Left hindlimb (tissue), 1 donor: ENCODE measurements at places on chromosomes 12 and 14.
A peak's percentile ranks its signal among the peaks of the same experiment; 100 is the strongest.

GRCh38 chr14:24095271-24096068, 1.4 kb downstream of the PCK2 start:
- no peak for DNase-seq

DNA sequence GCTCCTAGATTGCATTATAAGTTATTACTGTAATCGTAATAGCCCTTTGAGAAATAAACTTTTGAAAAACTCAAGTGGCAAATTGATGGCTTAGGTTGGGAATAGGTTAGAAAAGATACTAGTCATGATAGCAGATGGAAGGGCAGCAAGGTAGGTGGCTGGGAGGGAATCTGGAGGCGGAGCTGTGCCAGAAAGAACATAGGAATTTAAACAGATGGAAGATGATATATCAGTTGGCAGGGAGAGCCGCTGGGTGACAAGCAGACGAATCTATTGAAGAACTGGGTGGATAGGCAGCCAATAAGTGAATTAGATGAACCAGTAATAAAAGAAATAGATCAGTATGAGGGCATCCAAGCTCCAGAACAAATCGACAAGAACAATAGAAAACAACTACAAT, 142.1 kb downstream of the CNTN1 start:
- no peak for DNase-seq

DNA sequence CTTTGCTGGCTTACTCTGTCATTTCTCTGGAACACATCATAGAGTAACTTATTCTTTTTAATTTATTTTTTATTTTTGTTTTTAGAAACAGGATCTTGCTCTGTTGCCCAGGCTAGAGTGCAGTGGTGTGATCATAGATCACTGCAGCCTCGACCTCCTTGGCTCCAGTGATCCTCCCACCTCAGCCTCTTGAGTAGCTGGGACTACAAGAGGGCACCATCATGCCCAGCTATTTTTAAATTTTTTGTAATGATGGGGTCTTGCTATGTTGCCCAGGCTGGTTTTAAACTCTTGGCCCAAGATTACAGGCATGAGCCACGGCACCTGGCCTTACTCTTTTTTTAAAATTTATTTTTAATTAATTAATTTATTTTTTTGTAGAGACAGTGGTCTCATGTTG, 32.2 kb upstream of the RD3L start:
- DNase-seq = no peak

DNA sequence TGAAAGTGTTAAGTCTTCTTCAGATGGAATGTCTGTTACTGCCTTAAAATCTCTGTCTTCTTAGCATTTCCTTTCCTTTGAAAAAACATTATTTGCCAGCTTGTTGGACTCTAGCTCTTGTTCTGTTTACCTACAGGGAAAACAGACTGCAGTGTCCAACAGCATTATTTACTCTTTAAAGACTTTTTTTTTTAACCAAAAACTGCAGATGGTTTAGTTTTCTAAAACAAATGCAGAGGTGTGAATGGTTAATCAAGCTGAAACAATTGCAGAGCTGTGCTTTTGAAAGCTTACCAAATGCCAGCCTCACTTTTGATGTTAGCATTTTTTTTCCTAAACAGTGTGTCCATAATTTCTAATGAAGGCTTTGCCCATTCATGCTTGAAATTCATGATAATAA, 323.3 kb downstream of the TMEM117 start:
- DNase-seq = no peak

DNA sequence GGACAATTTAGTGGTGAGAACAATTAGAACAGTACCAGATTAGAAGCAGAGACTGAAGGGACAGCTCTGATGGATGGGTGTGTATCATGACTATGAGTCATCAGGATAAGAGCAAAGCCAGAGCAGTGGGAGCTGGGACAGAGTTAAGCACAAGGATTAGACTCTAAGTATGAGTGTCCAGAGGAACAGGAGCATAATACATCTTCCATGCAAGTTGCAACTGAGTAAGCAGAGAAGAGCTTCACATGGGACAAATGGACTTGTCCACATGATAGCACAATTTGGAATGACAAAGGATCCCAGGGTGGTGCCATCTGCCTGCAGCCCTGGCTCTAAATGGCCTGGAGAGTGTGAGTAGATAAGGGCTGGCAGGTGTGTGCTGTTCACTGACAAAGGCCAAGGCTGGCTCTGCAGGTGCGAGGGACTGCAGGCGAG, 226.4 kb upstream of the CAND1 start:
- DNase-seq = no peak

GRCh38 chr14:31950764-31951637, 126.1 kb upstream of the ARHGAP5 start:
- peak; percentile 75 for DNase-seq

- no peak for DNase-seq
Observed at GRCh38 chr14:27435923-27436670, 838.3 kb upstream of the NOVA1 start.

DNA sequence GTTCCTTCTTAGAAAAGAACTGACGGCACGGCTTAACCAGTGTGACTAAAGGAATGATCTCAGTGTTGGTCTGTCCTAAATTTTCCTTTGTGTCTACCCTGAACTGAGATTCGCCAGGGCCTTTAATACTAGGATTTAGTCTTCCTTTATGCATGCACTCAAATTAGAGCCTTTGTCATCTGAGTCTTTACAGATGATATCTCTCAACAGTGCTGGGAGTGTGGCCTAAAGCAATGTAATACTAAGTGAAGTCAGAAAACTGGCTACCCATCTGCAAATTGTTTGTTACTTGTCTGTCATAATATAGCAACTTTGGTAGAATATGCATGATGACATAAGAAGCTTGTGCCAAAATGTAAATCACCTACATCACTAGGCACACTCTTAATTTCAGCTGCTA, 95.4 kb downstream of the PTPRO start:
- no peak for DNase-seq

DNA sequence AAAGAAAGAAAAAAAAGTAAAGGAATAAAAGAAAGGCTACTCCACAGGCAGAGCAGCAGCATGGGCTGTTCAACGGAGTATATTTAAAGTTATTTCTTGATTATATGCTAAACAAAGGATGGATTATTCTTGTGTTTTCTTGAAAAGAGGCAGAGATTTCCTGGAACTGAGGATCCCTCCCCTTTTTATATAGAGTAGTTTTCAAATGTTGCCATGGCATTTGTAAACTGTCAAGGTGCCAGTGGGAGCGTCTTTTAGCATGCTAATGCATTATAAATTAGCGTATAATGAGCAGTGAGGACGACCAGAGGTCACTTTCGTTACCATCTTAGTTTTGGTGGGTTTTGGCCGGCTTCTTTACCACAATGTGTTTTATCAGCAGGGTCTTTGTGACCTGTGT, 383.0 kb downstream of the PCNX1 start:
- DNase-seq = no peak

GRCh38 chr14:67532998-67533753, at the start of gene PLEKHH1:
TSS of gene PLEKHH1 (plus strand) at chr14:67533290. CDS start at chr14:67541868, 8,578 bp downstream.
- DNase-seq = peak; percentile 69

- DNase-seq = no peak
Observed at GRCh38 chr12:89245090-89245489, 107.2 kb downstream of the DUSP6 start.

GRCh38 chr12:53593707-53594106, 32.5 kb downstream of the ATF7 start:
- no peak for DNase-seq

- no peak for DNase-seq
Observed at GRCh38 chr12:2344476-2344875, 291.7 kb downstream of the CACNA1C start.

GRCh38 chr12:118371321-118372282, 1.1 kb downstream of the TAOK3 start:
- DNase-seq = peak; percentile 34

GRCh38 chr12:67889931-67890330, 99.3 kb upstream of the IFNG-AS1 start:
- no peak for DNase-seq

- no peak for DNase-seq
Observed at GRCh38 chr14:72889366-72889765, 4.5 kb downstream of the DPF3 start.

- DNase-seq = no peak
Observed at GRCh38 chr12:101710288-101710687, 12.8 kb downstream of the CHPT1 start.

DNA sequence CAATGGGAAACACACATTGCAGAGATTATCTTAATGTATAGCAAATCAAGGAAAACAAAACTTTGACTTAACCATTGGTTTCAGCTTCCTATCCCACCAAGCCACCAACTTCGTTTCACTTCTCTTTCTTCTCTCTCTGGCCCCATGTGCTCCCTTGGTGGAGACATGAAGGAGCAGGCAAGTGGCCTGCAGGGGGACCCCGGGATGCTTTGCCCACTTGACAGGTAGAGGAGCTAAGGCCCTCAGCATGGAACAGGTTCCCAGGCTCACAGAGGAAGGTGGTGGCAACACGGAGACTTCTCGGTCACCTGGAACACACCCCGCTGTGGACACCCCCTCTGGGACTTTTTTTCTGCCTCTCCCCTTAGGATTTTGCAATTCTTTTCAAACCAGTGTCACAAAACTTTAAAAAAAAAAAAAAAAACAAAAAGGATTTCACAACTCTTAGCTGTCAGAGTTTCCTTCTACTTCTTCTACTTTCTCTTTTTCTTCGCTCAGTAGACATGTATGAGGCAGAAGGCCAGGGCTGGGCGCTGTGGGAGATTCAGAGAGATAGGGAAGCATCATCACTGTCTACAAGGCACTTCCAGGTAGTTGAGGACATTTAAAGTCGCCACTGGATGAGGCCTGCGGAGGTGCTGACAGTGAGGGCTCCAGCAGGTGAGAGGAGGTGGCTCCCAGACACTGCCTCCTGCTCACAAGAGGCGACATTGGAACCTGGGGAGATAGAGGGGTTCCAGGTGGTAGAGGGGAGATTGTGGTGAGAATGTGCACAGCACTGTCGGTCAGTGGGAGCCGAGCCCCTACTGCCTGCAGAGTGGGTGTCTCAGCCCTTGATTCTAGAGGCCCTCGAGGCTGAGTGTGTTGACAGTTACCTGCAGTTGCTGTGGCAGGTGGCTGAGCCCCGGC, 119.6 kb downstream of the GCH1 start:
- no peak for DNase-seq

GRCh38 chr12:104685366-104685765, 228.6 kb downstream of the CHST11 start:
- no peak for DNase-seq

GRCh38 chr12:29673346-29673745, 110.4 kb downstream of the TMTC1 start:
- no peak for DNase-seq

DNA sequence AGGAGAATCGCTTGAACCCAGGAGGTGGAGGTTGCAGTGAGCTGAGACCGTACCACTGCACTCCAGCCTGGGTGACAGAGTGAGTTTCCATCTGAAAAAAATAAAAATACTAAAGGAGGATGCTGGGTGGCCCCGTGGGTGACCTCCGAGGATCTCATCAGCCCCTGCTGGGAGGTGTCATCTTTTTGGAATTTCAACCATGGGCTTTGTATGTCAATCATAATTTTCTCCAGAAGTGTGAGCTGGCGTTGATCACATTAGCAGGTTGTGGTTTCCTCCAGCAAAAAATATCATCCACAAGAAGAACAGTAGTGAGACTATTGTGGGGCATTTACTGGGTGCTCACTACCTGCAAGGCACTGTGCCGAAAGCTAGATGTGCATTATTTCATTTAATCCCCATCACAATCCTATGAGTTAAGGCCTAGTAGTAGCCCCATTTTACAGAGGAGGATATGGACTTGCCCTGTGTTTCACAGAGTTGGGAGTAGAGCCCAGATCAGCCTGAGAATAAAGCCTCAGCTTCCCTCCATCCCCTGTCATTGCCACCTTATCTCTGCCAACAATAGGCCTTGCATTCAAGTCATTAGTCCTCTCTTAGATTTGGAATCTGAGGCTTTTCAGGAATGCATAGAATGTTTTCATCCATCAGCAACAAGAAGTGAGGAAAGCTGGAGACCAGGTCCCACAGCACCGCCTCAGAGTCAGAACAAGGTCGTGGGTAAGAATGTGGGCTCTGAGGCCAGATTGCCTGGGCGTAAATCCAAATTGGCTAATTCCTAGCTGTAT, 39.8 kb downstream of the SVOP start:
- no peak for DNase-seq

DNA sequence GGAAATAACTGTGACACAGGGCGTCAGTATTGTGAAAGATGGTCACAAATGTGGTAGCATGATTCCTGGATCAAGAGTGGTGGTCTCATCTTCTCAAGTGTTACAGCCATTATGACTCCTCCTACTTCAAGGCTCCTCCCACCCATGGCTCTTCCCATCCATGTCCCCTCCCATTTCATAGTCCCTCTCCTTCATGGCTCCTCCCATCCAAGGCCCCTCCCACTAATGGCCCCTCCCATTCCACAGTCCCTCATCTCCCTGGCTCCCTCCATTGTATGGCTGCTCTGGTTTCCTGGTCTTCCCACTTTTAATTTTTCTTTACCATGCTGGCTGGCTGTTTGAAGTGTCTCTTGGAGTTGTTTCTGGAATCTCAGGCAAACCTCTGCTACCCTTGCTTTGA, 1375.2 kb upstream of the TMEM132C start:
- no peak for DNase-seq

DNA sequence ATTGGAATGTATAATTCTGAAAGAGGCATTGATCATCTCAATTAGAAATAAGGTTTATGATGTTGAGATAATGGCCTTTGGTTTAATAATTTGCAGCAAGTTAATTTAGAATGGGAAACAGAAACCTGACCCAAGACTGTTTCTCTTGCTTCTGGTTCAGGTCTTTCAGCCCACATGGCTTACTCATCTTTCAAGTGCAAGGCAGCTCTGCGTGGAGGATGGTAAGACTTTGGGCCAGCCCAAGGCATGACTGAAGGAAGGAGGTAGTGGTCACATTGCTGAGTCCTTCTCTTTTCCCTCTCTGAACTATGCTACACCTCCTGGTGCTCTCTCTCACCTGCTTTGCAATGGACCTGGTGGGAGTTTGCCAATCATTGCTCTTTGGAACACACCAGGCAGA, 98.7 kb downstream of the CAND1 start:
- DNase-seq = no peak

GRCh38 chr12:110688446-110689280, at the start of gene HVCN1:
TSS of gene HVCN1 (minus strand) at chr12:110689115. CDS start at chr12:110683245, 5,870 bp downstream.
- DNase-seq = no peak

GRCh38 chr12:47741340-47741703, 16.0 kb upstream of the ENDOU start:
- DNase-seq = peak; percentile 82

GRCh38 chr12:84738481-84738972, 174.1 kb downstream of the SLC6A15 start:
- DNase-seq = no peak

DNA sequence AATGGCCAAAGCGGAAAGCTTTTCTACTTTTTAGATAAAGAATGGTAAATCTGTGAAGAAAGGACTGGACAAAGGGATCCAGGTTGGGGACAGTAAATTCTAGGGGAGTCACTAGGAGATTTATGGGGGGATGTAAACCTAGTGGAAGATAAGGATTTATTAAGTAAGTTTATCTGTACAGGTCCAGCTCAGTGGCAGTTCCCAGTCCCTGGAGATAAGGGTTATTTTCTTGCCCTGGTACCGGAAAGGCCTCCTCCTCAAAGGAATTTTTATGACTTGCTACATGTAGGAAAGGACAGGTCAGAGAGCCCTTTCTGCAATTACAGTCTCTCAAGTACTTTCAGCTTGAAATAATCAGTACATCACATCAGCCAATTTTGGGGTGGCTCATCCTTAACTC, 72.6 kb upstream of the BICD1 start:
- no peak for DNase-seq
